ENCODE measurements at places on chromosomes 1 and 21. TPM values are rescaled to one million over a fixed set of nuclear protein-coding genes. Genes with fewer than 3 reads are reported as not detected.

DNA sequence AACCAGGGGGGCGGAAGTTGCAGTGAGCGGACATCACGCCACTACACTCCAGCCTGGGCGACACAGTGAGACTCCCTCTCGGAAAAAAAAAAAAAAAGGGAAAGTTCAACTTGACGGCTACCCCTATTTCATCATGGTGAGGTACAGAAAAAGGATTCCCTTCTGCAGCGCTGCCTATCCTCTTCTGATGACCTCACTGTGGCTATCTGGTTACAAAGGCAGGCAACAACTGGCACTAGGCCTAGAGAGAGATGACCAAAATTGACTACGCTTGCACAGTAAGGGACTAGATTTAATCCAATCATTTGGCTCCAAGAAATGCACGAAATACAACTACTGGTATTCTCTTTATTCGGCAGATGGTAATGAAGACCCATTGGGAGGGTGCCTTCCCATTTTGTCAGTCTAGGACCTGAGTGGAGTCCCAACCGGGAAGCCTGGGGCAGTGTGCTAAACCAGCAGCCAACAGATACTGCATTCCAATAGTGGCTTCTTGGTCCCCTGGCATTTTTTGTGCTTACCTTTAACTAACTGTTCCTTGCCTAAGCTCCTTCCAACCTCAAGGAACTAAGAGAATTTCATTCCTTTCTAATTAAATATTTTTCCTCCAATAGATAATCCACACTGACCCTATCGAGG is 36.6 kb downstream of the ITPKB start:
- DNase-seq, result peak; percentile 66

Gene CALML6
- polyA plus RNA-seq, result 211 TPM

DNA sequence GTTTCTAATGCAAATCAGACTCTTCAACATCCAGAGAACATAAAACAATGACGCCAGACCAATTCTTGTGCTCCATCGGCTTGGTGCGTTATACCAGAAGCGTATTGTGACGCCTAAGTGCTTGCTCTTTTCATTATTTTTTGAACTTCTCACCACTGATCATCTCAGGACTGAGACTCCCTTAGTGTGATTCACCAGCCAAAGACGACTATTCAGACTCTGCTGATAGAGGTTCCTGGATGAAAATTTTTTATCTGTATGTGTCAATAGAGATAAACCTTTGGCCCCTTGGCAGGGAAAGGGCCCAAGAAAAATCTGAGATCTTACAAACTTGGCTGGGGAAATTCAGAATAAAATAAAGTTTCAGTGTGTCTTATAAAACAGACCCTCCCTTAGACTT is 856 bp upstream of the GREM2 start:
- no peak for DNase-seq

Gene FCRL4
- not detected for polyA plus RNA-seq

Gene AIM2
- 0.40 TPM for polyA plus RNA-seq

Gene S1PR1
- 14.0 TPM for polyA plus RNA-seq

- DNase-seq, result no peak
Measured at GRCh38 chr1:207991583-207992026, 80.7 kb upstream of the CD34 start.

DNA sequence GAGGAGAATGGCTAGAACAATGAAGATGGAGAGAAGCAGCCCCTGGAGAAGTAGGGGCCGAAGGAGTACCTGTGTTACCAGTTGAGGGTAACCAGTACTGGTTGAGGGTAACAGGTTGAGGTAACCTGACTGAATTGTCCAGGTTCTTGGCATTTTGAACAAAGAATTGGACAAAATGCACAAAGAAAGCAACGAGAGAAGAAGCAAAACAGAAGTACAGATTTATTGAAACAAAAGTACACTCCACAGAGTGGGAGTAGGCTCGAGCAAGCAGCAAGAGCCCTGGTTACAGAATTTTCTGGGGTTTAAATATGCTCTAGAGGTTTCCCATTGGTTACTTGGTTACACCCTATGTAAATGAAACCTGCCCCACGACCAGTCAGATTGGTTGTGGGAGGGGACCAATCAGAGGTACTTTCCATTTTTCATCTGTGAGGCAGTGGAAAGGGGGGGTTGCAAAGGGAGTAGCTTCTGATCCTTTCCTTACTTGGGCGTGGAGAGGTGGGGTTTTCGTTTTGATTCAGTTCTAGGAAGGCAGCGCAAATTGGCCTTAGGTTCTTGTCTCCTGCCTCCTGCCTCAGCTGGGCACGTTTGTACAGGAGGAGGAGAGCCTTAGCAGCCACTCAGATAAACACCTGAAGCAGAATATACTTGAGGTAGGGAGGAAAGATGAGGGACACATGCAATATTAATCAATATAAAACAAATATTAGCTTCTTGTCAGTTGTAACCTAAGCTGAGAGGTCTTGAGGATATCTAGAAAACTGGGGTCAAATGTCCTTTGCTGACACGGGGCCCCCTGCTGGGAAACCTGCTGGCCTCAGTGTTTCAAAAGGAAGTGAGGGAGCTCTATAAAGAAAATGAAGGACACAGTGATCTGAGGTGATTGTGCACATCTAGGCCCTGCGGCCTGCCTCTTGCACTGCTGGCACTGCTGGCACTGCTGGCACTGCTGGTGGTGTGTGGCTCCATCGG is 14.3 kb upstream of the LSM10 start:
- no peak for DNase-seq

- no peak for DNase-seq
Measured at GRCh38 chr1:227156520-227156919, 161.8 kb downstream of the CDC42BPA start.

DNA sequence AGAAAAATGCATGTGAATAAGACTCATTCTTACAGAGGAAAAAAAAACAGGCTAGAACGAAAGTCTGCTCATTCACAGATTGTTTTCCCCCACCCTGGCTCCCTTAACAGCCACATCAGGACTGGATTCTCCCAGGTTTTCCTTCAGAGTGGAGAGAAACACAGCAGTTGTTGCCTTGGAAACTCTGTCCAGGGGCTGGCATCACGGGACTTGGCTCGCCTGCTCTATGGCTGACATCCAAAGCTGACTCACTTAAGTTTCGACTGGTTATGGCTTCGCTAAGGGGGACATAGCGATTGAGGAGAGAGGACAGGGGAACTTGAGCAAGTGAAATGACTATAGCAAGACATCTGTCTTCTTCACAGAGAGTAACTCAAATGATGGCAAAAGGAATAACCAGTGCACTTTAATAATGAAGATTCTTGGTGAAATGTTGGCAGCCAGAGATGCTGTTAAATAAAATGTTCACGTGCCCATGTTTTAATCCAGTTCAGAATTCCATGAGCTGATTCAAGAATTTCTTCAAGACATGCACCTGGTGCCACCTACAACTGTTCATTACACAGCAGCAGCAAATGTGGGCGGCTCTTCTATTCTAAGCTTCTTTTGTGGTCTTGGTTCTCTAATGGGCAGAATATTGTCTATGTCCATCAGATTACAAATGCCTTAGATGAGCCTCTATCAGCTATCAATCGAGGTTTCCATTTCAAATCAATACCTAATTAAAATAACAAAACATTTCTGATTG is 21.8 kb downstream of the MIS18A start:
- peak; percentile 85 for DNase-seq

DNA sequence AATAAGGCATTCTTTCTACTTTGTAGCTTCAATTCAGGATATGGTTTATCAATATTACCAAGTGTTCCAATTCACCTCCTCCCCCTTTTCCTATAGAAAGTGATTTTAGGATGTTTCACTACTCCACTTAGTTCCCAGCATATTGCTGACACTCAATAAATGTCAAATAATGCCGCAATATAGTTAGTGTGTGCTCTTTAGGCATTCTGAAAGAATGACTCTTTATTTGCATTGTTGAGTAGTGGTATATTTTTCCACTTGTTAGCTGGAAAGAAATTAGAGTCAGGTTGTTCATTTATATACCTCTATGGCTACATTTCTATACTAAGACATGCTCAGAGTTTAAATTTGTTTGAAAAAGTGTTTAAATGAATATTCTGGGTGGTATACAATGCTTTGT is 154.6 kb upstream of the C1orf105 start:
- no peak for DNase-seq

GRCh38 chr1:86289746-86290145 is 106.4 kb downstream of the ODF2L start:
- DNase-seq, result no peak

DNA sequence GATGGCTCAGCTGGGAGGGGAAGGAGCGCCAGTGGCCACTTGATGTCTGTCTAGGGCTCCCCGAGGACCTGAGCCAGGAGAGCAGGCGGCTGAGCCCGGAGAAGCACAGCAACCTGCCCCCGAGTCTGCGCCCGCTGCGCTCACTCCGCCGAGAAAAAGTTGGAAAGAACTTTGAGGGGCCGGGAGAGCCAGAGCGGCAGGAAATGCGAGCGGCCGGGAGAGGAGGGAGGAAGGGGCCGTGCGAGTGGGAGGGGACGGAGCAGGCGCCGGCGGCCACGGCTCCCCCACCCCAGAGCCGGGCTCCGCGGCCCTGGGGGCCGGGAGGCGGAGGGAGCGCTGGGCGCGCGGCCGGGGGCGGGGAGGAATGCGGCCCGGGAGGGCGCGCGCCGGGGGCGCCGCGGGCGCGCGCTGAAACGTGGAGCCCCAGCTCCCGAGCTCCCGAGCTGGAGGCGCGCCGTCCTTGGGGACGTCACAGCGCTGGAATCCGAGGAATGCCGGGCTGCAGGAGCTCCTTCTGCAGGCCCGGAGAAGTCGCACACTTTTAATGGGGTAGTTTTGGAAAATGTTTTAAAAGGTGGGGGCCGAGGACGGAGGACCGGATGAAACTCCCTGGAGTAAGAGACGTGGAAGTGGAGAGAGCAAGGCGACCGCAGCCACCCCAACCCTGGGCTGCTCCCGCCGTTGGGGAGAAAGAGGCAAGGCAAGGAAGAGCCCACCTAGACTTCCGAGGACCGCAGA is at the start of gene PTPN14:
PTPN14 (minus strand) TSS at position 167 of the 738 bp plus-strand sequence. CDS start 86,799 bp downstream, outside the sequence.
- DNase-seq, result peak; percentile 96

Gene TDRD5
- not detected for polyA plus RNA-seq

DNA sequence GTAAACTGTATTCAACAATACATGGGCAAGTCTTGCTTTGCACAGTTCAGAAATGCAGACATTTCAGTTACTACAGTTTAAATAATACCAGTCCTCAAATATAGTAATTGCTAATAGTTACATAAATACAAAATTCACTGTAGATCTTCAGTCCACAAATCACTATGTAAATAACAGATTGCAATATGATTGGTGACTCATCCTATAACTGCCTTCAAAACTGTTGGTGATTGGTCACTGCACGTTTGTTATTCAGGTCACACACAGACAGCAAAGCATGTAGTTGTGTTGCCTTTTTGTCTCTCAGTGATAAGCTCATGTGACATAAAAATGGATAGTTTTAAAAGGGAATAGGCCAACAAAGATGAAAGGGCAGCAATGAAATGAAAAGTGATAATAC is 186.5 kb upstream of the CTTNBP2NL start:
- no peak for DNase-seq

DNA sequence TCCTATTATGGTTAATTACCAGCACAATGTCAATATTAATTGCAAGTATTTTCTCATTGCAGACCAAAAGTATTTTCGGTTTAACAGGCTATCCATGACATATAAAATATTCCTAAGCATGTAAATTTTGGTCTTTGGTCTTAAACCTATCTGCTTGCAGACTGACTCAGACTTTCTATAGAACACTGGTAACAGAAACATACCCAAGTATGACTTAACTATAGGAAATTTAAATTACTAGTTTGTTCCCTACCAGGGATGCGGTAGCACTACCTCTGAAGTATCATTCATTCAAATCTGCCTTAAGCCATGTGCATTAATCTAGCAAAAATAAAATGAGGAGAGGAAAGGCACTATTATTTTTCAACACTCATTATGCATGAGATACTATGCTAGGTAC is 2.9 kb downstream of the TAF1A start:
- DNase-seq, result no peak

- no peak for DNase-seq
Measured at GRCh38 chr21:42931560-42932235, 6.3 kb upstream of the ERVH48-1 start.
